Left cardiac atrium (tissue), 4 donors: ENCODE measurements at places on chromosomes 13 and 19. TPM values are rescaled to one million over a fixed set of nuclear protein-coding genes. Genes with fewer than 3 reads are reported as not detected.

The ATP12A gene
- not detected for total RNA-seq

The CCDC169 gene
- total RNA-seq = 1.8 TPM

DNA sequence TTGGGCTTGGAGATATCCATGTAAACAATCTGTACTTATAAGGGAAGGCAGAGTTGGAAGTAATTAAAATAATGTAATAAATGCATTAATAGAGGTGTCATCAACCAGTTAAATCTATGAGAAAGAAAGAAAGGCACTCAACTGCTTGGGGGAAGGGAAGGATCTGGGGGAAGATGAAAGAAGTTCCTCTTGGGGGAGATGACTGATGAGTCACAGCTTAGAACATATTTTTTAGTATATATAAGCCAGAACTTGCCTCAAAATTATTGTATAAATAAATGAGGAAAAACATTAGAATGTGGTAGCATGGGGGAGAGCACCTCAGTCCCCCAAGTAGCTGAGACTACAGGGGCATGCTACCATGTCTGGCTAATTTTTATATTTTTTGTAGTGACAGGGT is 205.8 kb downstream of the GGACT start:
- DNase-seq = no peak

DNA sequence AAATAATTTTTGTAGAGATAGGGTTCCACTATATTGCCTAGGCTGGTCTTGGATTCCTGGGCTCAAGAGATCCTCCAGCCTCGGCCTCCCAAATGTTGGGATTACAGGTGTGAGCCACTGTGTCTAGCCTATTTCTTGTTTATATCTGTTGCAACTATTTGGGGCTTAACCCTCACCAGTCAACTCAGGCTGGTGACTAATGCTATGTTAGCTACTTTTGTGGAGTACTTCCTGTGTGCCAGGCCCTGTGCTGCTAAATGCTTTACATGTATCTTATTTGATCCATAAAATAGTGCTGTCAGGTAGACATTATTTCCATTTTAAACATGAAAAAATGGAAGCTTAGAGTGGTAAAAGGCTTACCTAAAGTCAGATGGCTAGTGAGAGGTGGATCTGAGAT is 13.8 kb downstream of the CEACAM1 start:
- no peak for DNase-seq

The MBD3L3 gene
- not detected for total RNA-seq

The LYPD3 gene
- total RNA-seq = 0.42 TPM
